ENCODE measurements at places on chromosomes 5 and 9. TPM values are rescaled to one million over a fixed set of nuclear protein-coding genes. Genes with fewer than 3 reads are reported as not detected.

- no peaks in the 10 kb centered on the region for H3K27me3 ChIP-seq
- H3K4me1 ChIP-seq, result no peaks in the 10 kb centered on the region
- no peaks in the 10 kb centered on the region for H3K36me3 ChIP-seq
- H3K4me3 ChIP-seq, result no peak overlapping the region
- DNase-seq, result no peak
Measured at GRCh38 chr5:19988457-19988856, 457 bp upstream of the CDH18 start.

- no peaks in the 10 kb centered on the region for H3K27me3 ChIP-seq
- no peak overlapping the region for H3K27ac ChIP-seq
- no peaks in the 10 kb centered on the region for H3K36me3 ChIP-seq
- no peaks in the 10 kb centered on the region for H3K4me1 ChIP-seq
Measured at GRCh38 chr5:171647043-171647903, 138.3 kb upstream of the SMIM23 start.

DNA sequence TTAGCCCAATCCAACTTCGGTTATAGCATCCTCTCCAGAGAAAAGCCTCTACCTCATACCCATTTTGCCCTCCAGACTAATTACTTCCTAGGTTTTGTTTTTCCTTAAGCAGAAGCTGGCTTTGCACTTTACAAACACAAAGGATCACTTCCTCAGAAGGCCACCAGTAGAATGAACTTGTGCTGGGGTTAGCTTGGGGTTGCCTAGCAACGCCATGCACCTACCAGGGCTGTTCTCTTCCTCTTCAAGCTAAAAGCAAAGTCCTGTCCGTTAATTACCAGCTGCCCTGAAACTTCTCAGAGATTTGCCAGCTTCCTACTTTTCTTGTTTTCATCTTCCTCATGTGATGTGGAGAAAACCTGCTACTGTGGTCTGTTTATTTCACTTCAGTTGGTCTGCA is 132.0 kb upstream of the WWC1 start:
- H3K4me3 ChIP-seq, result no peak overlapping the region
- peaks cover 2% of the 10 kb centered on the region for H3K27me3 ChIP-seq
- no peaks in the 10 kb centered on the region for H3K4me1 ChIP-seq
- H3K27ac ChIP-seq, result peak overlapping the region; percentile 38

Gene CREBRF
- polyA plus RNA-seq, result 6.5 TPM

Gene XPA
- polyA plus RNA-seq, result 24.4 TPM
